Activated T-helper 1 cell treated with anti-CD3 and anti-CD28 coated beads, Interleukin-12 subunit alpha, Interleukin-12 subunit beta, Interleukin-2, Interleukin-4 antibody, amounts not matched to agents 30 ng/mL and 10 ng/mL and 1 ng/mL, durations not matched to agents 14 hours and 24 hours and 36 hours (primary cell): ENCODE measurements at places on chromosomes 16 and 17. TPM values are rescaled to one million over a fixed set of nuclear protein-coding genes. Genes with fewer than 3 reads are reported as not detected.

Gene NPIPB13
- total RNA-seq = 11.0 and 20.0 TPM in 2 replicates

Gene ABCA3
- total RNA-seq = 9.0 and 10.0 TPM in 2 replicates

Gene CASKIN2
- 0.88 and 2.0 TPM in 2 replicates for total RNA-seq

Gene HOXB1
- not detected in 2 replicates for total RNA-seq

Gene KCTD13
- total RNA-seq = 53.7 and 58.2 TPM in 2 replicates

Gene CHST6
- not detected in 2 replicates for total RNA-seq
